ENCODE measurements at places on chromosomes 13 and 19.

DNA sequence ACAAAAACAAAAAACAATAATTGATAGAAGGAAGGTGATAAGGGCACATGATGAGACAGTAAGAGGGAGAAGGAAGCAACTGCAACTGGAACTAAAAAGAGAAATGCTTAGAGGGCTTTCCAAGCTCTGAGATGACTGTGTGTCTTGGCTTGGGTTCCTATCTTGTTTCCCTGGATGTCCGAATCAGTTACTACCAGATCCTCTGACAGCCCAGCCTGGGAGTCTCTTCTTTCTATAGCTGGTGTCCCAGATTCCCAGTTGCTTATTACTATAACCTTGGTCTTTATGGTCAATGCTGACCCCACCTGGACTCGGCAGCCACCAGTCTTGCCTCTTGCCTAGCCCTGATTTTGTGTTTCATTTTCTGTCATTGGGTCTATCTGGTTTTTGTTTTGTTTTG lies 116.4 kb downstream of the RFC3 start:
- no peak for DNase-seq

- no peak for DNase-seq
Observed at GRCh38 chr19:18931316-18932162, 9.5 kb downstream of the HOMER3 start.

GRCh38 chr19:36572593-36573019 lies 486 bp downstream of the ZNF529 start:
- DNase-seq: no peak

GRCh38 chr19:43362745-43363144 lies 9.3 kb downstream of the CD177 start:
- no peak for DNase-seq

DNA sequence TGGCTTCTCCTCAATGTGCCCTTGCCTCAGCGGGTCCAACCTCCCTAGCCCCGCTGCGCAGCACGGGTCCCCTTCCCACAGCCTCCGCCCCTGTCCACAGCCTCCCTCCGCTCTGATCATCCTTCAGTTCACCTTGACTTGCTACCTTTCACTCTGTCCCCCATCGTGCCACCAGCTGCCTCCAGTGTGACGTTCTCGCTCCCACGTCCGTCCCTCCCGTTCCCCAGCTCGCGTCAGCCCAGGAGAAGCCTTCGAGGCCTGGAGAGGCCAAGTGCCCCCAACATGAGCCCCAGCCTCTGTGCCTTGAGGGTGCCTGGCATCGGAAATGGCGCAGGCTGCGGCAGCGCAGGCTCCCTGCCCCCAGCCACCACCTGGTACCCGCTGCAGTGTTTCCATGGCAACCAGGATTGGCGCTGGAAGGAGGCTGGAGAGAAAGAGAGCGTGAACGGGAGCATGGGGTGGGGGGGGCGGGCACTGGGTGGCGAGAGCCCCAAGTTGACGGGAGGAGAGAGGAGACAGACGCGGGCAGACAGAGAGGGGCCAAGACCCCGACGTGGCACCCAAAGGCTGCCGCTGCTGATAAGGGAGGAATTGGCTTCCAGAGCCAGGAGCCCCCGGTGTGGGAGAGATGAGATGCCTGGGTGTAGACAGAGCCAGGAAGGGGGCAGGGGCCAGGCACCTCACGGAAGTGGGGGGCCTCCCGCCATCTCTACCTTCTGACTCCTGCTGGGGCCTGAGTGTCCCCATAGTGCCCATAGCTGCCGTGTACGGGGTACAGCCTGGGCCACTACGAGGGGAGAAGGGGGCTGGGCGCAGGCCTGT lies 844 bp upstream of the ASPDH start:
- peak; percentile 94 for DNase-seq

GRCh38 chr13:66567899-66568612 lies 662.1 kb downstream of the PCDH9 start:
- DNase-seq: no peak

GRCh38 chr19:51507640-51508058 lies 6.0 kb upstream of the SIGLEC12 start:
- DNase-seq: no peak

- no peak for DNase-seq
Observed at GRCh38 chr19:34282611-34283519, 28.5 kb downstream of the GARRE1 start.

GRCh38 chr19:35458192-35458591 lies 10.1 kb downstream of the FFAR2 start:
- DNase-seq: no peak

GRCh38 chr13:22198001-22198400 lies 527.1 kb downstream of the FGF9 start:
- no peak for DNase-seq

DNA sequence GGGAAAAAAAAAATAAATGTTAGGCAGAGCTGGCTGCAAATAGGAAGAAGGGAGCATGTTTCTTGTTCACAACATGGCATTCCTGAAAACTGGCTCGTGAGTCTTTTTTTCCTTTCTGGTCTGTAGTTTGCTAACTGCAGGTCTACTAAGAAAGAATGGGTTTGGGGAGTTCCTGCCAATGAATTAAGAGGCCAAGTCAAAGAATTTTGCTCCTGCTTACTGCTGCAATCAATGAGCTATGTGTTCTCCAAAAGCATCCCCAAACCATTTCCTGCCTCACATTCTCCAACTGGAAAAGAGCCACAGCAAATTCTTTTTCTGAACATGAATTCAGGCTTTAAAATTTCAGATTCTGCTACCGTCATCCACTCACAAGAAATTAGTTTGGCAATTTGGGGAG lies 88.6 kb downstream of the DCT start:
- no peak for DNase-seq

DNA sequence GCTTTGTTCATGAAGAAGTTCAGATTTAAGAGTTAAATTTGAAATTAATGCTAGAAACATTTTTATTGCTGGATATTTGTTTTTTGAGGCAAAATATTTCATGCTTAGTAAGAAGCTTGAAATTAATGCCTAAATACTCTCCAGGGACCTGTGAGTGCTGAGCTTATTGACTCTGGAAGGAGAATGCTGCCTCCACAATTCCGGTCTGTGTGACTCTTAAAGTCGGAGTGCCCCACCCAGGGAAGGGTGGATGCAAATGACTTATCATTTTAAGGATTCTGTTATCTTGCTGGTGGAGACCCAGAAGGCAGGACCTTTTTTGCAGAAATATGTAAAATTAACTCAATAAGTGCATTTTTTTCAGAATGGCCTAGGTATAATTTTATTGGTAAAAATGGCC lies 143.8 kb upstream of the RXFP2 start:
- no peak for DNase-seq

- no peak for DNase-seq
Observed at GRCh38 chr13:103006641-103007426, 59.4 kb downstream of the SLC10A2 start.

GRCh38 chr19:46537136-46538097 lies 41.8 kb upstream of the PNMA8B start:
- no peak for DNase-seq

- DNase-seq: no peak
Observed at GRCh38 chr13:106752584-106753170, 184.7 kb upstream of the ARGLU1 start.

- DNase-seq: no peak
Observed at GRCh38 chr19:51224163-51224641, 678 bp upstream of the CD33 start.

DNA sequence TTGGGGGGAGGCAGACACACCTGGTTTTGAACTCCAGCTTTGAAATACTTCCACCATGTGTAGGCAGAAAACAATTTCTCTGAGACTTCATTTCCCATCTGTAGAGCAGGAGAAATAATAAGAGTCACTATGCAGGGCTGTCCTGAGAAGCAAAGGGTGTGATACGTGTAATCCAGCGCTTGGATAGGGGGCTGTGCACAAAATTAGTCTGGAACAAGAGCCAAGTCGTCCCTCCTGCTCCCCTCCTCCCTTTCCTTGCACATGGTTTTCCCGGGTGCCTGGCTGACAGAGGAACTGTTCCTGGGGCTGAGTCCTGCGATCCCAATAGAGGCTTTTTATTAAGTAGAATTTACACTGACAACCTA lies 29.6 kb upstream of the UBE2L5 start:
- no peak for DNase-seq

DNA sequence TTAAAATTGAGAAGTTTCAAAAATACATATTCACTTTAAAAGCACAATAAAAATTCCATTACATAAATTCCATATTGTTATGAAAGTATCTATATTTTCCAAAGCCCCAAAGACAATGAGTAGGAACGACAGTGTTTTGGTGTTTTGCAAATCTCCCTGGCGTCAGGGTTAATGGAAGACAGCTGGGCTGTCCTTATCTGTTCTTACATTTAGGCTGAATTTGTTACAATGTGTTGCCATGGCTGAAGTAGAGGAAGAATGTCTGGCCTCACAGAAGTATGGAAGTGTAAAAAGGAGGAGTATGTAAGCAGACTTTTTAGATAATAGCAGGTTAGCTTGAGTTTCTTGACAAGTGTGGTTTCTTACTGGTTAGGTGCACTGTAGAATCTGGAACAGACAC lies 124.4 kb upstream of the SPATA13 start:
- no peak for DNase-seq

GRCh38 chr19:16280306-16280705 lies 44.3 kb upstream of the KLF2 start:
- DNase-seq: no peak

- DNase-seq: no peak
Observed at GRCh38 chr13:24452044-24452443, 60.5 kb downstream of the PARP4 start.

DNA sequence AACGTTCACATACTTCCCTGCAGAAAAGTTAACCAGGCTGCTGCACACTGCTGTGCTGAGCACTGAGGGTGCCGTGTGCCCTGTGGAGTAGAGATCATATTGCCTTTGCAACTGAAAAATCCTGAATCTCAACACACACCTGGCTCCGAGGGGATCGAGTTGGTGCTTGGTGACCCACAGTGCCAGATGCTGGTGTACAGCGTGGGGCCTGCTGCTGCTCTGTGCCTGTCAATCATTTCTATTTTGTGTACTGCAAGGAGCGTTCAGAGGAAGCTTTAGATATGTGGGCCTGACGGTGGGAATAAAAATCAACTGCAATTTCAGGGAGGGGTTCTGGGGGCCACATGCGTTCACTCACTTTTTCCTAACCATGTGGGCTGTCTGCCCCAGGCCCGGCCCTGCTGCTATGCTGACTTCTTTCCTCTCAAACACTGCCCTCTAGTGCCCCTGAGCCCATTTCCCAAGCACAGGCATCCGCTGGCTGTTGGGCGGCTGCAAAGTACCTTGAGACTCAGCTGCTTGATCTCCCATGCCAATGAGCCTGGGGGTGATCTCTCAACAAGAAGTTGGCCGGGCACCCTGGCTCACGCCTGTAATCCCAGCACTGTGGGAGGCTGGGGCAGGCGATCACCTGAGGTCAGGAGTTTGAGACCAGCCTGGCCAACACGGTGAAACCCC lies 9.7 kb upstream of the LENG8 start:
- no peak for DNase-seq

DNA sequence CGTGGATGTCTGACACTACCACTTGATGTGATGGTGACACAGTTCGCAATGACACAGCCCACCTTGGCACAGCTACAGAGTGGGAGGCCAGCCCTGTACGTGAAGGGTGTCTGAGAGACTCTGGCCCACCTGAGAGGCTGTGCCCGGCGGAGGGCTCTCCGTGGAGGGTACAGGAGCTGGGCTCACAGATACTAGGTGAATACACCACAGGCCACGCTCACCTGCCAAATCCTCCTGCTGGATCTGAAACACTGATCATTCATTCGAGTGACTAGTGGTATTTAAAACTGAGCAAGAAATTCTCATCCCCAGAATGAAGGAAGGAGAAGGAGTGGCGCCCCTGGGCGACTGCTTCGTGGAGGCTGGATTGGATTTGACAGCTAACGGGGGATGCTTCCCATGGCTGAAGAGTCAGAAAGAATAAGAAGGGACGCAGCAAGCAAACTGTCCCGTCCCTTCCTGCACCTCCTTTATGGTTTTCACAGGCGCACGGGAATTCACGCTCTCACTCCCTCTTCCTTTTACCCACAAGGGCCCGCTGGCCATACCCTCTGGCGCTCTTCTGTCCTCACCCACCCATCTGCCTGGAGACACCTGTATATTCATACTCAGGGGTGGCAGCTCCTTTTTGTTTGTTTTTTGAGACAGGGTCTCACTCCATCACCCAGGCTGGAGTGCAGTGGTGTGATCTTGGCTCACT lies 25.0 kb downstream of the CEBPG start:
- no peak for DNase-seq

GRCh38 chr13:43786766-43787517 lies at the start of gene ENOX1:
Gene ENOX1 (minus strand): TSS chr13:43786972.
- no peak for DNase-seq

- no peak for DNase-seq
Observed at GRCh38 chr19:15684828-15685227, 11.9 kb downstream of the CYP4F12 start.

GRCh38 chr19:12706332-12706718 lies 9.9 kb upstream of the FBXW9 start:
- DNase-seq: no peak

DNA sequence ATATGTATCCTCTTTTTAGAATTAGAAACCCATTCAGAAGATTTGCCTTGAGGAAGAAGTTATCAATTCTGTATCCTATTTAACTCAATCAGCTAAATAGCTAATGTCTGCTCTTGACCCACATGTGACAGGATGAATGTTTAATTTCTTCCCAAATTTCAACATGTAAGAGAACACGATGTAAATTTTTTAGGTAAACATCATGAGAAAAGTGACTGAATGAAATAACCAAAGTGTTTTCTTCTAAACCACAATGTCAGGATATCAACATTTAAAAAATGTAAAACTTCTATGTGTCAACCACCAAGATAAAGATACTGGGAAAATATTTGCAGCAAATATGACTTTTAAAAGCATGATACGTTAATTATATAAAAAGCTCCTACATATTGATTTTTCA lies 302.4 kb downstream of the DCT start:
- DNase-seq: no peak

DNA sequence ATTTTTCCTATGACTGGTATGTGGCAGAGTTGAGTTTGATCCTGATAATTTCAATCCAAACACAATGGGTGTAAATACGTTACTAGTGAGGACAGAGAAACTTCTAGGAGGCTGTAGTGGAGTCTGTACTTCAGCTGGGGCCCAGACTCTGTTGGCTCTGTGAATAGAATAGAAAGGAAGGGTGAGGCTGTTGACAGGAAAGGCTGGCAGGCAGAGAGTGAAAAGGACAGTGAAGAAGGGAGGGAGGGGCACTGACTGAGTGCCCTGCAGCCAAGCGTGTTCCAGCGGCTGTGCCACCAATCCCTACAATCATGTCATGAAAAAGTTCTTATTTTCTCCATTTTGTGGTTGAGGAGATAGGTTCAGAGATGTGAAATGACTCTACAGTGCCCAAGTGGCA lies 80.5 kb downstream of the MBNL2 start:
- no peak for DNase-seq

DNA sequence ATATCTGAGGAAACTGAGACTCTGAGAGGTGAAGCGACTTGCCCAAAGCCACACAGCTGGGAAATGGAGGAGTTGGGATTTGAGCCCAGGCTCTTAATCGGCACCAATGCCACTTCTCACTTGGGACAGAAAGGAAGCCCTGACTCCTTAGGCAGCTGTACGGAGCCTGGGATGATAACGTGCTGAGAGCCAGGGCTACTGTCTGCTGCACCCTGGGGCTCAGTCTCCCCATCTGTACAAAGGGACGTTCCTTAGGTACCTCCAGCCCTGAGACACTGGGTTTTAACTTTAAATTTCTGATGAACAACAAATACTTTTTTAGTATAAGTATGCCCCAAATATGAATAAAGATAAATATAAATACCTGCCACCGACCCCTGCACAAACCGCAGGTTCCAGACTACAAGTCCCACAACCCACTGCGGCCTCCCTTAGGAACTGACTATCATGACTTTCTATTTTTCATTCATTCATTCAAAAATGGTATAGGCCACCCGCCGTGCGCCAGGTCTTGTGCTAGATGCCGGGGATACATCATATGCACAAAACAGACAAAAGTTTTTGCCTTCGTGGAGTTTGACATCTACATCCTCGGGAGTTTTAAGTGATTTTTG lies 776 bp upstream of the NCLN start:
- DNase-seq: peak; percentile 47
